ENCODE measurements at places on chromosomes 2 and 18.

DNA sequence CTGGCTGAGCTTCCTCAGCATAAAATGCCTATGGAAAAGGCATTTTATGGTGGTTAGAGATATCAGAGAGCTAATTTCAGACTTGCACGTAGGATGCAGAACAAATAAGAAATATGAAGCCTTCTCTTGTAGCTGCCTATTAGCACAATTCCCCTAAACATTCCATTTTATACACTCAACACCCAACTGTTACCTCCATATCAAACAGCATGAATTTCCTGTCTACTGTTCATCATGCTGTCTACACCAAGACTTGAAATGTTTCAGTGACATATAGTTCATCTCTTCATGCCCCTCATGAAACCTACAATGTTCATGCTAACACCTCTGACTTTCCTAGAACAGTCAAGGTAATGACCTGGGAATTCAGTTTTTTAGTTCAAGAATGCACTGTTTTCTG is 249.9 kb downstream of the PIEZO2 start:
- DNase-seq = no peak

DNA sequence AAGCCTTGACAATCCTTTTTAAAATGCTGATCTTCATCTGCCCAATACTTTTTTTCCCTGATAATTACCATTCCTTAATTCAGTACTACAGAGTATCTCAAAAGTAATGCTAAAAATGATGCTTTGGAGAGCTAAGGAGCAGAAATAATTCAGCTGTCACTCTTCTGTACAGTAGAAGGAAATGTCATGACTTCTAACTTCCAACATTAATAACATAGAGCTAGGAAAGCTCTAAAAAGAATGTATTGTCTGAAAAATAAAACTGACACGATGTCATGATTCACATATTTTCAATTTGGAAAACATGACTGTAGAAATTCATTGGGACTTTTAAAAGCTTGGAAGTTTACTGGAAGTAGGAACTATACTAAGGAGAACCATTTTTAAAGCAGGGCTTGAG is 212.3 kb downstream of the GULP1 start:
- no peak for DNase-seq

DNA sequence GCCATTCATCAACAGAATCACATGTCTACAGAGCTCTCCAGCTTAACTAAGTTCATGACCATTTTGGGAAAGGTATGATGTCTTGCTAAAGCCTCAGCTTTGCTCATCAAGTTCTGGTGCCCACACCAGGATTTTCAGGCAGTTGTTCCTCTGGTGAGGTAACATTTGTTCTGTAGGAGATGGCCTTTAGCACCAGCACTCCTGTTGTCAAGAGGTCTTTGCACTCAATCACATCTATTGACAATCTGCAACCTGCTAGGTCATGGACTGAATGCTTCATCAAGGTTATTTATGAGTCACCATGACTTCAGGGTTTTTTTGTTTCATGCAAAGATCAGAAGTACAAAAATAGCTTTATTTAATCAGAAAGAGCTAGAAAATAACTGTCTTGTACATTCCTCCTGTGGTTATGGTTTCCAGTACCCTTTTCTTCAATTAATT is 36.6 kb upstream of the VIT start:
- DNase-seq = no peak

GRCh38 chr18:4510711-4511110 is 55.6 kb upstream of the DLGAP1 start:
- no peak for DNase-seq

- DNase-seq = no peak
These were observed 90.4 kb upstream of the EML6 start for GRCh38 chr2:54632733-54633692.

GRCh38 chr2:127941461-127941860 is 55.7 kb upstream of the AMMECR1L start:
- DNase-seq = no peak

GRCh38 chr18:75132098-75132870 is 76.7 kb downstream of the PTGR3 start:
- DNase-seq = no peak

GRCh38 chr2:173002751-173003541 is 72.7 kb upstream of the MAP3K20 start:
- DNase-seq = no peak

DNA sequence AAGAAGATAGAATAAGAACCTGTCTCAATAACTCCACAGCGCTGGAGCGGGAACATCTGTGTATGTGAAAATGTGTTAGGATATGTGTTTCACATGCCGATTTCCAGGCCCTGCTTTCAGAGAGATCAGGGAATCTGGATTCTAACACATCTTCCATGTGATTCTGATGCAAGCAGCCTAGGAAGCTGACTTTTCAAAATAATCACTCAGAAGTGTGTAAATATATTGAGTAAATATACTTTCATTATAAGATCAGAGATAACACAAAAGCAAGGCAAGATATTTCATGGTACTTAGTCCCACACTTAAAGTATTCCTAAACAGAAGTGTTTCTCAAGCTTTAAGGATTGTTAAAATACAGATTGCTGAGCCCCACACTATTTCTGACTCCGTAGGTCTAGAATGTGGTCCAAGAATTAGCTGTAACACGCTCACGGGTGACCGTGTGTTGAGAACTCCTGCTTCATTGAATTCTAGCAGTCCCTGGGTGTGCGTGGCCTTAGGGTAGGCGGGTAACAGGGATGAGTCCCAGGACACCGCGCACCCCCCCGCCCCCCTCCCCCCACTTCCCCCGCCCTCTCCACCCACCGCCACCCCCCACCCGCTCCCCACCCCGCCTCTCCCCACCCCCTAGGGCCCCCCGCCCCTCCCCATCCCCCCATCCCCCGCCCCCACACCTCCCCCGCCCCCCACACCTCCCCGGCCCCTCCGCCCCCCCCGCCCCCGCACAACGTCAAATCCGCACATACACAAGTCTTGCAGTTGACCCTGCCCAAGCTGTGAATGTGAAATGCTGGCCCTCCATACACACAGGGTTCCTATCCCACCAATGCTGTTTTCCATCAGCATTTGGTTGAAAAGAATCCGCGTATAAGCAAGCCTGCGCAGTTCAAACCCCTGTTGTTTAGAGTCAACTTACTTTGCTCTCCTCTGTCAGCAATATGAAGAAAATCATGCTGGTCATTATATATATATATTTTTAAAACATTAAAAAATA is 94.2 kb upstream of the SLC39A10 start:
- no peak for DNase-seq

Measured in nucleus accumbens (tissue), 56 donors.